ENCODE measurements at places on chromosomes 16 and 17. TPM values are rescaled to one million over a fixed set of nuclear protein-coding genes. Genes with fewer than 3 reads are reported as not detected.

Gene FOXO3B
- 3.9 TPM for total RNA-seq

Gene RNF157
- 1.0 TPM for total RNA-seq

Gene CA5A
- total RNA-seq: not detected

Gene SYNGR3
- total RNA-seq: not detected

Gene RASL10B
- total RNA-seq: not detected

Gene ANKRD40CL
- total RNA-seq: not detected

Gene CREBBP
- 113 TPM for total RNA-seq

Gene PDILT
- total RNA-seq: 5.3 TPM

Gene TMEM114
- total RNA-seq: not detected

Gene SLC13A2
- total RNA-seq: not detected

Gene CHD9NB
- 0.73 TPM for total RNA-seq

Gene INCA1
- total RNA-seq: not detected

Gene SHCBP1
- not detected for total RNA-seq

Gene TGFB1I1
- 39.1 TPM for total RNA-seq

Gene KRTAP4-4
- total RNA-seq: not detected

Gene GCGR
- 0.55 TPM for total RNA-seq

Gene C17orf67
- 1.8 TPM for total RNA-seq

Data from stomach (tissue), 19 donors.